ENCODE measurements at places on chromosomes 2 and 18. TPM values are rescaled to one million over a fixed set of nuclear protein-coding genes. Genes with fewer than 3 reads are reported as not detected.

Gene CNTNAP5
- 0.06 TPM for total RNA-seq

Gene CD8B2
- total RNA-seq: not detected

Gene MYL12A
- 403 TPM for total RNA-seq

Gene ARHGAP15
- total RNA-seq: 13.0 TPM

DNA sequence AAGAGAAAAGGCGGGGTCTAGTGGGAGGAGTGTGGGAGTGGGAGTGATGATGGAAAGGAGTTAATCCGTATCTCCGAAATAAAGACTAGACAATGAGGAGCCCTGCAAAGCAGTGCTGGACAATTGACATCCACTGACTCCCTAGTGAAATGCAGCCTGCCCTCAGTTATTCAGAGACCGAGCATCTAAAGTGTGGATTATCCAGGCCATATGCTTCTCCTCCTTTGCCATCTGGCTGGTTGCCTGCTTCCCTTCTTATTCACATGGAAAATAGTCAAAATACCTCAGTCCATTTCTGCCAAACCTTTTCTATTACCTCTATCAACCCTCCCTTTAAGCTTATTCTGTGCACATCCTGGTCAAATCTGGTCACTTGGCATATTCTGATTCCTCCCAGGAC, 288.8 kb upstream of the SIX3 start:
- H3K4me3 ChIP-seq: no peak overlapping the region
- no peaks in the 10 kb centered on the region for H3K4me1 ChIP-seq
- H3K36me3 ChIP-seq: no peaks in the 10 kb centered on the region
- DNase-seq: peak; percentile 74
- no peak overlapping the region for H3K27ac ChIP-seq

DNA sequence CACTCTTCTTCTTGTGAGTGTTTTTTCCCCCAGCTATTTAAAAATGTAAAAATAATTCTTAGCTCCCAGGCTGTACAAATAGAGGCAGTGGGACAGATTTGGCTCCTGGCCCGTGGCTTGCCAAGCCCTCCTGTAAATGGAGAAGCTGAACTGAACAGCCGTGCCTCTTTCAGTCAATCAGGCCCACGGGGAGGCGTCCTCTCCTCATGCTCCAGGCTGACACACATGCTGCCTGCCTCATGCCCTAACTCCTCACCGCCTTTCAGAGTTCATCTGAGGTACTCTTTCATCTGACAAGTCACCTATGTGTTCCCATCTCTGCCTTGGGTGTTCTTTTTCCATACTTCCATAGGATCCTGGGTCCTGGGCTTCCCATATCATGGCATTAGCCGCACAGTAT, 58.9 kb downstream of the BMP10 start:
- no peaks in the 10 kb centered on the region for H3K4me1 ChIP-seq
- H3K27ac ChIP-seq: no peak overlapping the region
- H3K36me3 ChIP-seq: peaks cover 27% of the 10 kb centered on the region
- H3K4me3 ChIP-seq: no peak overlapping the region
- H3K27me3 ChIP-seq: no peaks in the 10 kb centered on the region
- DNase-seq: peak; percentile 42

DNA sequence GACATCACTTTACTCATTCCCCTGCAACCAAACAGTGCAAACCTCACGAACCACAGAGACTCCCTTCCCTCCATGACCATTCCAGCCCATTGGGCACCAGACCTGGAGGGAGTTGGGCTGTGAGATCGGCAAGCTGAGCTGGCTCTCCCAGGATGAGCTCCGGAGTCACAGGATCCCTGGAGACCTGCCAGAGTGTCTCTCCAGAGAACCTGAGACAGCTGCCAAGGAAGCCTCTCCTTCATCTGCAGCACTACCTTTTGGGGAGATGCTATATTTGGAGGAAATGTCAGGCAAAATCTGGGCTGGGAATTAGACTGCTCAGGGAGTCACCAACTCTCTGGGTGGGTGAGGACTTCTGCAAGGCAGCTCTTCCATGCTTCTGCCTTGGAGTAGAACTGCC, 417.4 kb downstream of the TNS1 start:
- DNase-seq: no peak
- no peaks in the 10 kb centered on the region for H3K36me3 ChIP-seq
- H3K4me3 ChIP-seq: no peak overlapping the region
- H3K27me3 ChIP-seq: no peaks in the 10 kb centered on the region

DNA sequence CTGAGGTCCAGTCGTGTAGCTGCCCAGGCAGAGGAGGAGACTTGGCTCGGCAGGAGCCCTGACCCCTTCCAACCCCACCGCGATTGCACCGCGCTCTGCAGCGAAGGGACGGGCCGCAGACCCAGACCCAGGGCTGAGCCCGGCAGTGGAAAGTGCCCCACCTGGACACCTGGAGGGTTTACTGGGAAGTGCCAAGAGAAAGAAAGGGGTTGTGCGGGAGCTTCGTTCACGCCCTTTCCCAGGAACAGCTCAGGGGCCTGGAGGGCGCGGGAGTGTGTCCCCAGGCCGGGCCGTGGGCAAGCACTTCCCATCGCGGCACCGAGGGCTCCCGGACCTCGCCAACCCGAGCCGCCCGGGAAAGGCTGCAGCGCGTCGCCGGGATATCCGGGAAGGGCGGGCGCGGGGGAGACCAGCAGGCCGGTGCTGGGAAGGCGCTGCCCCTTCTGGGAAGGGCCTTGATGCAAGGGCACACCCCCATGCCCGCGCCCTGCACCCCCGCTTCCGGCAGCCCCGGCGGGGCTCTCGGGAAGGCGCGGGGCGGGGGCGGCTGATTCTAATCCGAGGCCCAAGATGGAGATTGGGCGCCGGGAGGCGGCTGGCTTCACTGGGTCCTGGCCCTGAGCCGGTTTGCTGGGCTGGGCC, 36.1 kb upstream of the MRPL33 start:
- H3K27ac ChIP-seq: peak overlapping the region; percentile 90
- H3K27me3 ChIP-seq: no peaks in the 10 kb centered on the region
- H3K4me3 ChIP-seq: peak overlapping the region; percentile 43
- no peaks in the 10 kb centered on the region for H3K36me3 ChIP-seq
- DNase-seq: peak; percentile 85
- H3K4me1 ChIP-seq: no peaks in the 10 kb centered on the region

- H3K4me3 ChIP-seq: no peak overlapping the region
- no peak overlapping the region for H3K27ac ChIP-seq
- DNase-seq: no peak
These were observed 60.2 kb downstream of the RMDN2 start for GRCh38 chr2:37985333-37985732.

- H3K36me3 ChIP-seq: peaks cover 7% of the 10 kb centered on the region
- no peak overlapping the region for H3K4me3 ChIP-seq
- no peak for DNase-seq
- H3K4me1 ChIP-seq: peaks cover 6% of the 10 kb centered on the region
- no peaks in the 10 kb centered on the region for H3K27me3 ChIP-seq
These were observed 274.8 kb downstream of the HDAC4 start for GRCh38 chr2:239125726-239126675.

DNA sequence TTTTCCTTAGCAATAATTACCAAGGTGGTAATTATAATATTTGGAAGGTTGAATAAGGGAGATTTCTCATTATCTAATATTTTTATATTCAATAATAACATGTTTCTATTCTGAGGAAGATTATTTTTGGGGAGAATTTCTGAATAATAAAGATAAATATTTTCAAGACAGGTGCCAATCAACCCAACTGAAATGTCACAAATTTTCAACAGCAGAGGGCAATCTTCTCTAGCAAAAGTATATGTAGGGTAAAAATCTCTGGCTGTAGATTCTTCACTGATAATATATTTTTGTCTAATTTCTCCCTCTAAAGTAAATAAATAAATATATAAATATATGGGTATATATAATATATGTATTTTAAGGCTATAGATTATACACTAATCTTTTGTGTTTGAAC, 1187.2 kb upstream of the CRIM1 start:
- H3K27ac ChIP-seq: no peak overlapping the region
- H3K4me3 ChIP-seq: no peak overlapping the region
- H3K36me3 ChIP-seq: no peaks in the 10 kb centered on the region
- H3K27me3 ChIP-seq: no peaks in the 10 kb centered on the region

GRCh38 chr2:40131081-40131704, 320.7 kb downstream of the SLC8A1 start:
- peak overlapping the region; percentile 56 for H3K27ac ChIP-seq
- H3K36me3 ChIP-seq: no peaks in the 10 kb centered on the region
- no peaks in the 10 kb centered on the region for H3K27me3 ChIP-seq
- no peak for DNase-seq

DNA sequence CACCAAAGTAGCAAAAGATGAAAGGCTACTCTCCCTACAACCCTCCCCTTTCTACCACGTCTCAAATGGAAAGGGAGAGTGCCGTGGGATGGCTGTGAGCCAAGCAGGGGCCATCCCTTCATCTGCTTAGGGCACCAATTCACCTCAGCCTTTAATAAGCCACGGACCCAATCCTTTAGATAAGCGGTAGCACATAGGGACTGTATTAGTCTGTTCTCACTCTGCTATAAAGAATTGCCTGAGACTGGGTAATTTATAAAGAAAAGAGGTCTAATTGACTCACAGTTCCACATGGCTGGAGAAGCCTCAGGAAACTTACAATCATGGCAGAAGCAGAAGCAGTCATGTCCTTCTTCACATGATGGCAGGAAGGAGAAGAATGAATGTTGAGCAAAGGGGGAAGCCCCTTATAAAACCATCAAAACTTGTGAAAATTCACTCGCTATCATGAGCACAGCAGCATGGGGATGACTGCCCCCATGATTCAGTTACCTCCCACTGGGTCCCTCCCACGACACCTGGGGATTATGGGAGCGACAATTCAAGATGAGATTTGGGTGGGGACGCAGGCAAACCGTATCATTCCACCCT, 85.9 kb upstream of the IL1R2 start:
- H3K4me3 ChIP-seq: no peak overlapping the region
- no peaks in the 10 kb centered on the region for H3K36me3 ChIP-seq
- no peak overlapping the region for H3K27ac ChIP-seq
- no peak for DNase-seq
- no peaks in the 10 kb centered on the region for H3K4me1 ChIP-seq
- no peaks in the 10 kb centered on the region for H3K27me3 ChIP-seq

- H3K27ac ChIP-seq: no peak overlapping the region
- DNase-seq: no peak
- no peaks in the 10 kb centered on the region for H3K4me1 ChIP-seq
- no peaks in the 10 kb centered on the region for H3K36me3 ChIP-seq
These were observed 260.7 kb upstream of the MGAT5 start for GRCh38 chr2:133993160-133993559.

- H3K4me1 ChIP-seq: no peaks in the 10 kb centered on the region
- no peak overlapping the region for H3K27ac ChIP-seq
- H3K36me3 ChIP-seq: peaks cover 6% of the 10 kb centered on the region
- no peaks in the 10 kb centered on the region for H3K27me3 ChIP-seq
- no peak for DNase-seq
- no peak overlapping the region for H3K4me3 ChIP-seq
These were observed 61.6 kb upstream of the ACYP2 start for GRCh38 chr2:54053830-54054229.

GRCh38 chr2:116891191-116891590, 923.3 kb upstream of the DDX18 start:
- no peak for DNase-seq
- no peaks in the 10 kb centered on the region for H3K4me1 ChIP-seq
- no peaks in the 10 kb centered on the region for H3K27me3 ChIP-seq
- H3K4me3 ChIP-seq: no peak overlapping the region
- no peak overlapping the region for H3K27ac ChIP-seq

- H3K4me3 ChIP-seq: peak within 1 kb of the TSS; percentile 92
- peak within 1 kb of the TSS; percentile 91 for H3K27ac ChIP-seq
- no peaks in the 10 kb centered on the region for H3K27me3 ChIP-seq
- peak; percentile 84 for DNase-seq
These were observed at the start of gene INPP4A for GRCh38 chr2:98444436-98445176. Gene INPP4A, plus strand, starts transcription at chr2:98444858. Its CDS starts 75,191 bp downstream, at chr2:98520049.

DNA sequence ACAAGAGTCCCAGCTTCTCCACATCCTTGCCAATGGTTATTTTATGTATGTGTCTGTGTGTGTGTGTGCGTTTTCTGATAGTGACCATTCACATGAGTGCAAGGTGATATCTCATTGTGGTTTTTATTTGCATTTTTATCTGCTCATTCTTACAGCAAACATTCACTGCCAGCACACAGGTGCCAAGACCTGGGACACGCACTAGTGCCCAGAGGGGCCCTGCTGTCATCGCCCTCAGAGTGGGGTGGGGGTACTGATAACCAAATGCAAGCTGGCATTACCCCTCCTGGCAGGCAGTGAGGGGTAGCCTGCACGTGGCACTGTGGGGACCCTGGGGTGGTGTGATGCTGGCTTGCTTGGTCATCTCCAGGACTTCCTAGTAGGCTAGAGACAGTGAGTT, 285.4 kb downstream of the LPIN1 start:
- no peak for DNase-seq
- H3K36me3 ChIP-seq: no peaks in the 10 kb centered on the region
- no peaks in the 10 kb centered on the region for H3K4me1 ChIP-seq
- no peak overlapping the region for H3K27ac ChIP-seq
- no peak overlapping the region for H3K4me3 ChIP-seq

DNA sequence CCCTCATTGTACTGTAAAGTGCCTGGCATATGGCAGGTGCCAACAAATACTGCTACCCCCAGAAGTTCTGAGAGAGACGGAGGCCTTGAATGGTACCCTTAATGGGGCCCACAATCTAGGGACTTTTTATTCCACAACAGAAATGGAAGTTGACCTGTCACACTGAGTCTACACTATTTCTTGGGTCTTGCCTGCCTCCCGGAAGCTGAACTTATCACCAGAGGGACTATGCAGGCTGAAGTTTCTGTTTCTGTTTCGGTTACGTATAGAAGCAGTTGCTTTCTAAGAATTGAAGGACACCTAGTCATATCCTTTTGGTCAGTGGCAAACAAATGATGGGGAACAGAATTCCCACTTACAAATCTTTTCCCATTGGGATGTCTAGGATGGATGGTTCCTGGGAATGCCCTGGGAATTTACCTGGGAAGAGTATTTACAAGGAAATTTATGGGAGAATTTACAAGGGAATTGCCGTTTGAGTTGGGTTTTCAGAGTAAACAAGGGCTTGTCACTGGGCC, 74.2 kb downstream of the HS1BP3 start:
- no peaks in the 10 kb centered on the region for H3K36me3 ChIP-seq
- peaks cover 28% of the 10 kb centered on the region for H3K4me1 ChIP-seq
- no peaks in the 10 kb centered on the region for H3K27me3 ChIP-seq
- no peak overlapping the region for H3K4me3 ChIP-seq
